Liver (tissue), 10 donors: ENCODE measurements at places on chromosomes 3 and 15.

DNA sequence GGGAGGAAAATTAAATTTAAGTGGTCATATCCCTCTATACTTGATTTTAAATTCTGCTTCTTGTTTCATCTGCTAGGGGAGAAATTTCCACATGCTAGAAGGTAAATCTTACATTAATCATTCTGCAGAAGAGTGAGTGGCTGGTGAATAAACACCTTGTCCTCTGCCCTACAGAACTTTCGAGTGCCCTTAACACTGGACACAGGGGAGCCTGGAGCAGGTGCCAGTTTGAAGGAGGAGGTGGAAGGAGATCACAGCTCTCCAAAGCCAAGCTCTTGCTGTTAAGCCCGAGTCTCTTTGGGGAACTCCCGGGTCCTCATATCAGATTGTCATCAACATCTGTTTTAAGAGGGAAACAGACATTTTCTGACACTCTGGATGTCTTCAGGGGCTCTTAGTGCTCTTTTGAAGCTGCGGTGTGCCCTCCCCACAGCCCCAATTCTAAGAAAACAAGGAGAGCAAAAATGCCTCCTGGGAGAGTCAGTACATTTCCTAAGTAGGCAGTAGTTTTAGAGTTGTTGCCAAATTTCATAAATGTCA lies 31.3 kb downstream of the LAMP3 start:
- H3K36me3 ChIP-seq: no peaks in the 10 kb centered on the region
- H3K27me3 ChIP-seq: no peaks in the 10 kb centered on the region
- H3K27ac ChIP-seq: no peak overlapping the region

DNA sequence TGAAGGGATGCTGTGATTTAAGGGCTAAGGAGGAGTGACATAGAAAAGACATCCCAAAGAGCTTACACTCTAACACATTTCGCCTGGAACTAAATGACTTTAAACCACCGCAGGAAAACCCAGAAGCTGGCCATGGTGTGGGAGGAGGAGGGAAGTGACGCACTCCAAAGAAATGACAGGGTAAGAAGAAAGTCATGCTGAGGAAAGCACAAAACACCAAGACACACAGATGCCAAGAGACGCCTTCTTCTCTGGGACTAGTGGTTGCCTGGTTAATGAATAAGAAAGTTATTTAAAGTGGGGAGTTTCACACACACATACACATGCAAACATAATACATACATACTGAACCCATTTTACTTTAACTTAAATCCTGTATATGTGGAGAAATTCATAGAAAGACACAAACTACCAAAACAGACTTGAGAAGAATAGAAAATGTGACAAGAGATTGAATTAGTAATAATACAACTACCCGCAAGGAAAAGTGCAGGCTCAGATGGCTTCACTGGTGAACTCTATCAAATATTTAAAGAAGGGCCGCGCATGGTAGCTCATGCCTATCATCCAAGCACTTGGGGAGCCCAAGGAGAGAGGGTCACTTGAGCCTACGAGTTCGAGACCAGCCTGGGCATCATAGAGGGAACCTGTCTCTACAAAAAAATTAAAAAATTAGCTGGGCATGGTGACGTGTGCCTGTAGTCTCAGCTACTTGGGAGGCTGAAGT lies 125.5 kb downstream of the NSMCE3 start:
- no peaks in the 10 kb centered on the region for H3K36me3 ChIP-seq
- no peak overlapping the region for H3K4me3 ChIP-seq
- DNase-seq: no peak
- peaks cover 2% of the 10 kb centered on the region for H3K27me3 ChIP-seq
- H3K4me1 ChIP-seq: peaks cover 8% of the 10 kb centered on the region

DNA sequence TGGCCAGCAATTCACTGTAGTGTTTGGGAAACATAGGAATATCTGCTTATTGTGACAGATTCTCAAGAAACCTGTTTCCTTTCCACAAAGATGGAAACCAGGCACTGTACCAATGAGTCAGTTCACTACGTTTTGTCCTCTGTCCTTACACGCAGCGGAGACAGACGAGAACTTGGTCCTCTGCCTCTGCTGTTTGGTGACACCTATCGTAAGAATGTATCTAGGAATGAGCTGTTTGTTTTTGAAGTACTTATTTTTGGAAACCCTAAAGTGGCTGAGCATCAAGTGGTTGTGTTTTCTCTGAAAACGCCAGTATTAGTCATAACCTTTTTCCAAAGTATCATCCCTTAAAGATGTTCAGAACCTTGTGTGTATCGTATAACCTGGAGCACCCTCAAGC lies 93.0 kb downstream of the PGPEP1L start:
- no peak overlapping the region for H3K4me3 ChIP-seq
- no peaks in the 10 kb centered on the region for H3K27me3 ChIP-seq
- H3K36me3 ChIP-seq: peaks cover 2% of the 10 kb centered on the region
- no peak for DNase-seq

- peaks cover 17% of the 10 kb centered on the region for H3K4me1 ChIP-seq
- H3K36me3 ChIP-seq: no peaks in the 10 kb centered on the region
- H3K27ac ChIP-seq: no peak overlapping the region
- H3K27me3 ChIP-seq: no peaks in the 10 kb centered on the region
- DNase-seq: no peak
- H3K4me3 ChIP-seq: no peak overlapping the region
Observed at GRCh38 chr3:184352897-184353545, 8.4 kb downstream of the CLCN2 start.

DNA sequence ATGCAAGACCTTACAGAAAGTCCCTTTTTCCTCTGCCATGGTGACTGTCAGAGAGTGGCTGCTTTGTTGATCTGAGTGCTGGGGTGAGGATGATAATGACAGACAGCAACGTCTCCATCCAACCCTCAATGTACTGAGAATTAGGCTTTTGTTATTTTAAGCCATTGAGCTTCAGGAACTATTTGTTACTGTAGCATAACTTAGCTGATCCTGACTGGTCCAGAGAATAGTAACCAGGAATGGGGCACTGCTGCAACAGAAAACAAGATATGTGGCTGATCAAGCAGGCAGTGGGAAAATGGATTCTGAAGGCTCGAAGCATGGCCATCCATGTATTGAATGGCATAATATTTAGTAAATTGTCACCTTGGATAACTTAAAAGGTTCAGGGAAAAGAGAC lies 5.2 kb upstream of the KLF13 start:
- DNase-seq: no peak
- H3K27ac ChIP-seq: no peak overlapping the region
- no peaks in the 10 kb centered on the region for H3K36me3 ChIP-seq
- H3K4me3 ChIP-seq: no peak overlapping the region
- no peaks in the 10 kb centered on the region for H3K27me3 ChIP-seq

- DNase-seq: no peak
- H3K4me3 ChIP-seq: no peak overlapping the region
- H3K36me3 ChIP-seq: no peaks in the 10 kb centered on the region
- H3K27ac ChIP-seq: no peak overlapping the region
- H3K27me3 ChIP-seq: no peaks in the 10 kb centered on the region
Observed at GRCh38 chr15:57195326-57195725, 181.0 kb upstream of the CGNL1 start.

DNA sequence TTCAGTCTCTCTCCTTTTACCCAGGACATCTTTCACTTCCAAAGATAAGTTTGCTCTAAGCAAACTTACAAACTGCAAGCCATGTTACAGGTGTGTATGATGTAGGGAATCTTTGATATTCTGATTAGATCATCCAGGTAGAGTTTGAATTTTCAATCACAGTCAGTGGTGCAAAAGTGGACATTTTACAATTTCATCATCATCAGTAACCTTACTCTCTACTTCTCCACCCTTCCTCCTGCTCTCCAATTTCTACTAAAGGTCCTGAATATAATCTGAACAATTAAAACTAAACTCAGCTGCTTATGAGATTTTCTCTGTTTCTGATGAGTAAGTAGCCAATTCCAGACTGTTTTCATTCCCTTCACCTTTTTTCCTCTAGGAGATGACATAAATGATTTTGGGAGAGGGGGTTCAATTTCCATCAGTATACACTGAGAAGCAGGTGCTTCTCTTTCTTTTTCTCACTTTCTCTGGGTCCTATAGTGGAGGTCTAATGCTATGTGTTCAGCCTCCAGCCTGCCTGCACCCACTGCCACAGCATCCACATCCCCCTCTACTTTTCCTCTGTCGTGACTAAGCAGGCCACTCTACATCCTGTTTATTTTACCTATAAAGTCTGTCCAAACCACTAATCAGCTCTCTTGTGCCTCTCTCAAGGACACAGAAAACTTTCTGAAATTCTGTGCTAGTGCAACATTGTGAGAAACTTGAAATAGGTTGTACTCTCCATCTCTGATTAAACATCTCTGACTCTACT lies 27.6 kb downstream of the SUCNR1 start:
- no peak for DNase-seq
- H3K4me3 ChIP-seq: no peak overlapping the region
- H3K27me3 ChIP-seq: no peaks in the 10 kb centered on the region
- H3K4me1 ChIP-seq: no peaks in the 10 kb centered on the region
- H3K27ac ChIP-seq: no peak overlapping the region

GRCh38 chr3:12275974-12276650 lies 12.8 kb upstream of the PPARG start:
- no peak overlapping the region for H3K27ac ChIP-seq
- no peaks in the 10 kb centered on the region for H3K4me1 ChIP-seq
- no peaks in the 10 kb centered on the region for H3K36me3 ChIP-seq
- H3K4me3 ChIP-seq: no peak overlapping the region

GRCh38 chr3:101133652-101134051 lies 140.4 kb upstream of the ABI3BP start:
- H3K4me3 ChIP-seq: no peak overlapping the region
- DNase-seq: no peak
- no peaks in the 10 kb centered on the region for H3K27me3 ChIP-seq
- H3K27ac ChIP-seq: no peak overlapping the region

GRCh38 chr3:16325850-16326249 lies 60.8 kb downstream of the OXNAD1 start:
- no peaks in the 10 kb centered on the region for H3K27me3 ChIP-seq
- peaks cover 14% of the 10 kb centered on the region for H3K36me3 ChIP-seq
- H3K4me1 ChIP-seq: peaks cover 53% of the 10 kb centered on the region

DNA sequence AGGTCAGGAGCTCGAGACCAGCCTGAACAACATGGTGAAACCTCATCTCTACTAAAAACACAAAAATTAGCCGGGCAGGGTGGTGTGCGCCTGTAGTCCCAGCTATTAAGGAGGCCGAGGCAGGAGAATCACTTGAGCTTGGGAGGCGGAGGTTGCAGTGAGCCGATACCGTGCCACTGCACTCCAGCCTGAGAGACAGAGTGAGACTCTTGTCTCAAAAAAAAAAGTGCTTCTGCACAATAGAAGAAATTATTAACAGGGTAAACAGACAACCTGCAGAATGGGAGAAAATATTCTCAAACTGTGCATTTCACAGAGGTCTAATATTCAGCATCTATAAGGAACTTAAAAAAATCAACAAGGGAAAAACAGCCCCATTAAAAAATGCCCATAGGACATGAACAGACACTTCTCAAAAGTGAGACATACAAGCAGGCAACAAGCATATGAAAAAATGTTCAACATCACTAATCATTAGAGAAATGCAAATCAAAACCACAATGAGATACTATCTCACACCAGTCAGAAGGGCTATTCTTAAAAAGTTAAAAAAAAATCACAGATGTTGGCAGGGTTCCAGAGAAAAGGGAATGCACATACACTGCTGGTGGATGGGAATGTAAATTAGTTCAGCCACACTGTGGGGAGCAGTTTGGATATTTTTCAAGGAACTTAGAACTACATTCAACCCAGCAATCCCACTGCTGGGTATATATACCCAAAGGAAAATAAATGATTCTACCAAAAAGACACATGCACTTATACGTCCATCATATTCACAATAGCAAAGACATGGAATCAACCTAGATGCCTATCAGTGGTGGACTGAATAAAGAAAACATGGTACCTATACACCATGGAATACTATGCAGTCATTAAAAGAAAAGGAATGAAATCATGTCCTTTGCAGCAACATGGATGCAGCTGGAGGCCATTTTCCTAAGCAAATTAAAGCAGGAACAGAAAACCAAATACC lies 75.5 kb downstream of the MSL2 start:
- no peaks in the 10 kb centered on the region for H3K27me3 ChIP-seq
- H3K4me1 ChIP-seq: no peaks in the 10 kb centered on the region
- H3K27ac ChIP-seq: no peak overlapping the region
- no peak for DNase-seq
- H3K4me3 ChIP-seq: no peak overlapping the region

DNA sequence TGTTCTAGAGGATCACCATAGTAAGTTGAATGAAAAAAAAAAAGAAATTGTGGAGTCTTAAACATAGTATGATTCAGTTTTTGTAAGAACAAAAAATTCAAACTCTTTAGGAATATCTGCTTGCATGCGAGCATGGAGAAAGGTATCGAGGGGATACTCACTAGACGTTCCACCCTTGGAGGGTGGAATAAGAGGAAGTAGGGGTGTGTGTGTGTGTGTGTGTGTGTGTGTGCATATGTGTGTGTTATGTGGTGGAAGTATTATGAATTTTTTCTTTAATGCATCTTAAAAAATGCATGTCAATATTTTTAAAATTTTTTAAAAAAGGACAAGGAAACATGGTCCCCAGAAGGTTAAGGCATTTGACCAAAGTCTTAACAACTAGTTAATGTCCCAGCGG lies 26.5 kb upstream of the SIAH2 start:
- H3K4me3 ChIP-seq: no peak overlapping the region
- H3K4me1 ChIP-seq: no peaks in the 10 kb centered on the region
- H3K27ac ChIP-seq: no peak overlapping the region
- no peaks in the 10 kb centered on the region for H3K27me3 ChIP-seq
- no peak for DNase-seq
- H3K36me3 ChIP-seq: no peaks in the 10 kb centered on the region

DNA sequence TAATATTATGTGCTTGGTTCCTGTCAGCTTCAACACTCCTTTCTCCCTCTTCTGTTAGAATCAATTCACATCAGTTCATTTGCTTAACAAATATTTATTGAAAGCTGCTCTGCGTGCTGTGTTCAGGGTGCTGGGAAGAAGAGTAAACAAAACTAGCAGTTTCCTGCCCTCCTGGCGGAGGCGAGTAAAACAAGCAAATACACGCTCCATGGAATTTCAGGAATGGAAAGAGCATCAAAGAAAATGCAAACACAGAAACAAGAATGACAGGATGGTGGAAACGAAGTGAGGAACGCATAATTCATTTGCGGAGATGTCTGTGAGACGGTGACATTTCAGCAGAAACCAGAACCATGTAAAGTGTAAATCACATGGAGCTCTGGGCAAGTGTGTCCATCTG lies 49.4 kb upstream of the SPTSSB start:
- peaks cover 25% of the 10 kb centered on the region for H3K4me1 ChIP-seq
- no peak overlapping the region for H3K4me3 ChIP-seq
- H3K27ac ChIP-seq: no peak overlapping the region
- H3K36me3 ChIP-seq: no peaks in the 10 kb centered on the region
- no peak for DNase-seq

GRCh38 chr3:69751074-69751476 lies 11.8 kb downstream of the MITF start:
- H3K27ac ChIP-seq: no peak overlapping the region
- no peak overlapping the region for H3K4me3 ChIP-seq
- no peaks in the 10 kb centered on the region for H3K27me3 ChIP-seq
